ENCODE measurements at places on chromosomes 6 and 20.

DNA sequence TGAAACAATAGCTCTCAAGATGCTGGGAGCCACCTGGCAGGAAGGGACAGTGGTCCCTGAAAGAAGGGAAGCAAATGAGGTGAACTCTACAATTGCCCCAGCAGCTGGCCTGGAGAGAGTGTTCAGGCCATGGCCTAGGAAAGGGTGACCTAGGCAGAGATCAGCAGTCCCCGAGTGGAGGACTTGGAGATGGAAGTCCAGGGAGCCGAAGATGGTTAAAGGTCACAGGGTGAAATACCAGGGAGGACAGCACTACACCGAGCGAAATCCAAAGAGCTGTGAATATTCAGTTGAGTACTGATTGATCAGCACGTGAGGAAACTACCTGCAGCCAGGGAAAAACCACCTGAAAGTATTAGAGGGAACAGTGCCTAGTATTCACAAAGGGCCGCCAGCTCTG, 133.1 kb downstream of the HIVEP2 start:
- DNase-seq, result no peak

DNA sequence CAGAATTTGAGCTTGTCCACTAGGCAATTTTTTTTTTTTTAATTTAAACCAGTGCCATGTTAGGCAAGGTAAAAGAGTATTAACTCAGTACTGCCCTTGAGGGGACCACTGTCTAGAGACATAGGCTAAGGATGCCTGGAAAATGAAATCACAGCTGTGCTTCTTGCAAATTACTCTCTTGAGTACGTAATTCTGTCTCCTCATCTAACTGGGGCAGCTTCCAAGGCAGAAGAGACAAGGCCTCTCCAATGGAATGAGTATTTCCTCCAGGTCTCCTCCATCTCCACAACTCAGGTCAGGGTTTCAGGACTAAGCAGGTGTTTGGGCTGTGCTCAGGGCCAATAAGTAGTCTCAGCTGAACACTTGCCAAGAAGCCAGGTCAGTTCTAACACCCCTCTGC, 33.8 kb upstream of the MRPS10 start:
- DNase-seq, result peak; percentile 54

DNA sequence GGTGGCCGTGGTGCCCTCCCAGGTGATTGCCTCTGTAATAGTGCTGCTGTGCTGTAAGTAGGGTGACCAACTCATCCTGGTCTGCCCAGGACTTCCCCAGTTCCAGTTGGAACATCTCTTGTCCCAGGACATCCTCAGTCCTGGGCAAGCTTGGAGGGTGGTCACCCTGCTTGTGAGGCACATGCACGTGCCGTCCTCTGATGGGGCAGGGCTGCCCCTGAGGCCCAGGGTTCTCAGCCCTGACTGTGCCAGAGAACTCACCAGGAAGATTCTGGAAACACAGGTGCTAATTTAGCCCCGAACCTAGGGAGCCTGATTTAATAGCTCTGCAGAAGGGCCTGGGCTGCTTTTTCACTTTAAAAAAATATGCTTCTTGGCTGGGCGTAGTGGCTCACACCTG, 120.9 kb upstream of the PHACTR3 start:
- no peak for DNase-seq

- no peak for DNase-seq
Measured at GRCh38 chr6:41647061-41647511, 8.8 kb downstream of the MDFI start.
